NCI-H1048 (cell line): ENCODE measurements at places on chromosomes 12 and 14.

DNA sequence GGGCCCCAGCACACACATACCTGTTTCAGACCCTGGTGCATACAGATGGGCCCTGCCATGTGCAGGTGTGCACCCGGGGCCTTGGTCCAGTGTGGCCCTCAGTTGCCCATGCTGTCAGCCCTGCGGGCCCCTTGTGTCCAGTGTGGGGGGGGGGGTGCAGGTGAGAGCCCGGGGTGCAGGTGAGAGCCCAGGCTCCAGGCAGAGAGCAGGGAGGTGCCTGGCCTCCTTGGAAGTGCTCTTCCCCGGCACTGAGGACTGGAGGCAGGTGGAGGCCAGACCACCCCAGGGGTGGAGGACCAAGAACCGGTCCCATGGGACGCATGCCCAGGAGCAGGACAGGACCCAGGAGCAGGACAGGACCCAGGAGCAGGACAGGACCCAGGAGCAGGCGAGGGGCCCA lies 40.9 kb downstream of the FBRSL1 start:
- DNase-seq, result no peak

DNA sequence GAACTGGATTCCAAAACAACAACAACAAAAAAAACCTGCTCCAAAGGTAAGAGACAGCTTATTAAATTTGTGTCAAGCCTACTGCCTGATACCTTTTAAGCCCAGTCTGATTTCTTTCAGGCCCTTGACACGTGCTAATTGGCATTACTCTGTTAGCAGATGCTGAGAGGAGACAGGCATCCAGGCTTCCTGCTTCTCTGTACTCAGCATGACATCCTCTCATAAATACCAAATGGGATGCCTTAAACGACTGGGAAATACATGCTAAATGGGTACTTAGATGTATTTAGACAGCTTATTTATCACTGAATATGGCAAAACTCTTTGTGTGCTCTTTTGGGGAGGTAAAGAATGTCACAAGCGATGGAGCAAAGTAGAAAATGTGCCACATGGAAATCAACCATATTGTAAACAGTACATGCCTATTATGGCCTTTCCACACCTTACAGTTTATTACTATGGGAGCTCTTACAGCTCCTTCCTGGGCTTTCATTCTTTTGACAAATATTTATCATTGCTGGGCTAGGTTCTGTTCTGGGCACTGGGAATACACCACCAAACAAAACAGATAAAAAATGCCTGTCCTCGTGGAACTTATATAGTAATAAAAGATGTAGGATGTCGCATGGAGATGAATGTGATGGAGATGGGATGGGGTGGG lies 11.5 kb upstream of the PCED1B start:
- no peak for DNase-seq

DNA sequence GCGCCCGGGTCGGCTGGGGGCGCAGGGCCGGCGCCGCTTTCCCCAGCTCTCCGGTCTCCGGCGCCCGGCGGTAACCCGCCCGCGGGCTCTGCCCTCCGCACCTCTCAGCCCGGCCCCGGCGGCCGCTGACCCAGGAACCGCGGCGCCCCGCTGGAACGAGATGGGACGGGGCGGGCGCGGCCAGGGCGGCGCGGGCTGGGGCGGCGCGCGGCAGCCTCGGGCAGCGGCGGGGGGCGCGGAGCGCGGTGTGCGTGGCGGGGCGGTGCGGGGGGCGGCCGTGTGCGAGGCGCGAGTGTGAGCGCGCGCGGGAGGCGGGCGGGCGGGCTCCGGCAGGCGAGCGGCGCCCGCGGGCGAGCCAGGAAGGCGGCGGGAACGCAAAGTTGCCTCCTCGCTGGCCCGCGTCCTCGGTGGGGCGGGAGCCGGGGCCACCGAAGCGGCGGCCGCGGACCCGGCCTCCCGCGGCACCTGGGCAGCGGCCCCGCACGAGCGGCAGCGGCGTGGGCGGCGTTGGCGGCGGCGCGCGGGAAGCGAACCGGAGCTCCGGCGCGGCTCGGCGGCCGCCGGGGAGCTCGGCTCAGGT lies 671 bp upstream of the DIO3 start:
- no peak for DNase-seq

DNA sequence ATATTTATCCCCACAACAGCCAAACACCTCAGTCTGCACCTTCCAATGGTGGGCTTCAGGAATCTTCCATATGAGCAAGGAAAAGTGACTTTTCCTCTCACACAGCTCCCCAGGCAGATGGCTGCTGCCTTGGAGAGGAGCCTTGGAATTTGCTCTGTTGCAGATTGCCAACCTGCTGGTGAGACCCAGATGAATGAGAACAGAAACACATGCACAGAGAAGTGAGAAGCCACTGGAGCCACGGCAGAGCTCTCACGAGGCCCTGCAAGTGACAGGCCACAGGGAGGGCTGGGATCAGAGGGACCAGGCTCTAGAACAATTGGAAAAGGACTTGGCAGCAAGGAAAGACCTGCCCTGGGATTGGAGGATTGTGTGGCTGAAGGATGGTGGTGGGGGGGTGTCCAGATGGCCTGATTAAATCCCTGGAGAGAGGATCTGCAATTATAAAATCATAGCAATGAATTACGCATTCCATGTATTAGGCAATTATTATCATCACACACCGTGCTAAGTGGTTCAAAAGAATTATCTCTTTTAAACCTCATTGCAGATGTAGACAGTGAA lies 84.9 kb upstream of the PWP1 start:
- no peak for DNase-seq

- DNase-seq, result no peak
These were observed 191.1 kb downstream of the GRIN2B start for GRCh38 chr12:13790317-13790716.

- no peak for DNase-seq
These were observed 51.1 kb downstream of the CCDC60 start for GRCh38 chr12:119385659-119386058.
